Kasumi-1 (cell line): ENCODE measurements at places on chromosomes 2 and 18.

- DNase-seq = no peak
Observed at GRCh38 chr2:18527326-18527725, 33.1 kb downstream of the RDH14 start.

GRCh38 chr2:215347878-215348277 is 36.0 kb downstream of the ATIC start:
- DNase-seq = no peak

DNA sequence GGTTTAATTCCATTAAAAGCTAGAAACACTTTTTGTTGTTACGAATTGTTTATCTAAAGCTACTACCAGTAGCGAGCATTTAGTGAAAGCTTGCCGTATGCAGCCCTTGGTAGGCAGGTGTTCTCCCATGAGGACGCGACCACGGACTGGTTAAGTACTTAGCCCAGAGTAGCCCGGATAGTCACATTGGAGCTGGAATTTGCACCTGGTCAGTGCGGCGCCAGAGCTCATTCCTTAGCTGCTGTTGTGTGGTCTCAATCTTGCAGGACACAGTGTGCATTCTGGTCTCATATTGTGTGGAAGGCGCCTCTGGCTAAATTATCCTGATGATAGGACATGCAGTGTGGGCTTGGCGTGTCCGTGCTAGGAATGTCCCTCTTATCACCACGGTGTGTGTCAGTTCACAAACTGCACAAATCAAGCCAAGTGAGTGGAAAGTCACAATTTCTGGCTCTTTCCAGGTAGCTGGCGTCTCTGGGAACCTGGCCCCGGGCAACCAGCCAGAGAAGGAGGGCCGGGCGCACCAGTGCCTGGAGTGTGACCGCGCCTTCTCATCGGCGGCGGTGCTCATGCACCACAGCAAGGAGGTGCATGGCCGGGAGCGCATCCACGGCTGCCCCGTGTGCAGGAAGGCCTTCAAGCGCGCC is 133.3 kb downstream of the ZNF236 start:
- DNase-seq = no peak

- DNase-seq = no peak
Observed at GRCh38 chr2:233791883-233792329, 13.8 kb downstream of the MROH2A start.

GRCh38 chr2:125397535-125398251 is 1258.3 kb upstream of the GYPC start:
- DNase-seq = no peak

- peak; percentile 22 for DNase-seq
Observed at GRCh38 chr2:26245810-26246209, 1.1 kb downstream of the HADHB start.

DNA sequence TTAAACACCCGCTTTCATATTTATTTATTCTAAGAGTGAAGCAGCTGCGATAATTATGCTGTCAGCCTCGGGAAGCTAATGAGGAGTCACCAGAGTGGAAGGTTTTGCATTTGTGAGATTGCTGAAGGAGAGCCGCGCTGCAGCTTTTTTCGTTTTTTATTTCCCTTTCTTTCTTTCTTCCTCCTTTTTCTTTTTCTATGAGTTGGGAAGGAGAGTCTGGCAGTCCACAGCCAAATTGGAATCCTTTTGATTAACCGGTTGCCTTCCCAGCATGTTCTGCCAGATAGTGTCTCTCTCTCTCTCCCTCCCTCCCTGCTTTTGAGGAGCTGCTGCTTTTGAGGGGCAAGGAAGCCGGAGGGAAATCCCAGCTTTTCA is 82.1 kb downstream of the CDK15 start:
- DNase-seq = no peak

- DNase-seq = no peak
Observed at GRCh38 chr2:233354971-233355574, 779 bp downstream of the DGKD start.

DNA sequence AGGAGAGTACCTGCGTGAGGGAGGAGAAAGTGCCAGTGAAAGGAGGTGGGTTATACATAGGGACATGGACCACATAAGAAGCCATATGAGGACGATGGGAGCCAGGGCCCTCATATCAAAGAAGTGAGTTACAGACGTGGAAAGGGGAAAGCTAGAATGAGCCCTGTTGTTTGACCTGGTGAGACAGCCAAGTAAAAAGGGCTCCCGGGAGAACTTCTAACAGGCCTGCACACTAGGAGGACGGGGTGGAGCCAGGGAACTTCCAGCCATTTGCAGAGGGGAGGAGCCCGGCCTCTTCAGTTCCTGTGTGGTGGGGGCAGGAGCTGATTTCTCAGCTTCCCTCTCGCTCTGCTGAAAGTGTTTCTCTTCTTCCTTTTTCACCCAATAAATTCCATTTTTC is 84.1 kb upstream of the SLC66A3 start:
- DNase-seq = no peak

DNA sequence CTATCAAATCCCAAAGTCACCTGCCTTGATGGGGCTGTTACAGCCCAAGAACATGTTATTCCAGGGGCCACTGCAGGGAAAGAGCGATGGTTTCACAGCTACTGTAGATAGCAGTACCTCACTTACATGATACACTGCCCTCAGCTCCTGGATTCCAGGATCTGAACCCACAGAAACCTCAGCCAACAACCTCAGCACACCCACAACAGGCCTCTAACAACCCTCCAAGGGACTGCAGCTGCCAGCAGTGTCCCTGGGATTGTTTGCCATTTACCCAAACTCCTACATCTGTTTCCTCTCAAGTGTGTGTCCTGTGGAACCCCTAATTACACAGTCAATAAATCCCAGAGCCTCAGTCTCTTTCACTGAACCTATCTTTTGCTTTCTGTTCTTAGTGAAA is 28.2 kb downstream of the OSBPL1A start:
- DNase-seq = no peak

GRCh38 chr2:30206461-30207430 is 24.6 kb upstream of the LBH start:
- no peak for DNase-seq

GRCh38 chr2:207330912-207331311 is 165.2 kb upstream of the KLF7 start:
- no peak for DNase-seq

DNA sequence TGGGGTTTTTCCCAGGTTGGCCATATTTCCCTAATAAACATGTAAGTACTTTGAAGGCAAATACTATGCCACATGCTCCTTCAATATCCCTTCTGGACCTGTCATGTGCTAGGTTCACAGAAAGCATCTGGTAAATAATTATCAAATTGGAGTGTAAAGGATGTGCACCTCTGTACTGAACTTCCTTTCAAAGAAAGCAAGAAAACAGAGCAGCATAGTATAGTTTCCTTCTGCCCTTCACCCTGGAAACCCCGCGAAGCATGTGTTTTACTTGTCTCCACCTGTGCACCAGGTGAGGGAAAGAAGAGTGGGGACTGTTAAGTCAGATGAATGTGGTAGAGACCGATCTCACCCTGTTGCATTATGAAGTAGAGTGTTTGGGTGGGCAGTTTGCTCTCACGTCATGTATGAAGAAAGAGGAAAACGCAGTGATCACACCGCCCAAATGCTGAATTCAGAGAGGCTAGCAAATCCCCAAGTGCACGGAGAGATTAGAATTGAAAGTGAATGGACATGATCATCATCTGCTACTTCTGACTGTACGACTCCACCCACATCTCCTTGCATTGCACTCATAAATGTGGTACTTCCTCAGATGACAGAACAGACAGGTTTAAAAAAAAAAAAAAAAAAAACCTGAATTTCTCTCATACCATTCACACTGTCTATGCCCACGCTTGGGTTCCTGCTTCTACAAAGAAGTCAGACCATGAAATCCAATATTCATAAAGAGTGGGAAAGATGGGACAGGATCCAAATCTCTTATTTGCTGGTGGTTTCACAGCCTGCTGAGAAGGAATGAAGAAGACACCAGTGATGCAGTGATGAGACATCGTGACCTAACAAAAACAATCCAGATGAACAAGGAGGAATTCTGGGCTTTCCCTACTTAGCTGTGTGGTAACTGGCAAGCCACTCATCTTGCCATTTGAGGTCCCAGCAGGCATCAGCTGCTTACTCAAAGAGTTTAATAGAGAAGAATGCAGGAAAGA is 448.6 kb downstream of the BCL11A start:
- DNase-seq = peak; percentile 70

DNA sequence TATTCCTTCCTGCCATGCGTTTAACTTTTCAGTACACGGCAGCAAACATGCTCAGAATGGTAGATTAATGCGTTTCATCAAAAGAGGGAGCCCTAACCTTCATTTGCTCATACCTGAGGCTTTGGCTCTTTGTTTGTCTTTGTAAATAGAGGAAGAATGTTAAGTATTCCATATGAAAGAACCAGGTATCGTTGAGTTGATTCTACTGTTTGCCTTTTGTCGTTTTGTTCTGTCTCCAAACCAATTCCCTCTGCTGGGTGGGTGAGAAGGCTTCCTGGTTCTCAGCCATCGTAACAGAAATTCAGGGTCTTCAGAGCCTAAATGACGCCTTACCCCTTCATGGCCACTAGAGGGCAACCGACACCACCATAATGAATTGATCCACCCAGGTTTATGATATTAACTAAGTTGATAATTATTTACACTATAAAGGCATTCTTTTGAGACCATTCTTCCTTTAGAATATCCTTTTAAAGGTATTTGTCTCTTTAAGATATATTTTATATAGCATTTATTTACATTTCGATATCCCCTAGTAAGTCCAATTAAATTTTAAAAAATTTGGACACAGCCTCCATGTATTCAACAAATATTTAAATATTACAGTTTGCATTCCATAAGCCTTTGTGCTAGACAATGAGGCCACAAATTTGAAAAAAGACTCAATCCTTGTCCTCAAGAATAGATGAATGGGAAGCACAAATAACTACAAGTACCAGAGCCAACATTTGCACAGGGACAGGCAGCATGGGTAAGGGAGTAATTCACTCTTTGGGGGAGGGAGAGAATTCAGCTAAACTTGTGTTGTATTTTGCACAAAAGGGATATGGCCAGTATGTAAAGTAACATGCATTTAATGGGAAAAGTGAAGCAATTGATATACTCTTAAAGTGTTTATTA is 48.1 kb downstream of the TIMM21 start:
- DNase-seq = peak; percentile 84

GRCh38 chr2:107108556-107108955 is 222.6 kb upstream of the ST6GAL2 start:
- DNase-seq = no peak

- peak; percentile 48 for DNase-seq
Observed at GRCh38 chr2:55519938-55520885, 694 bp downstream of the CFAP36 start.

DNA sequence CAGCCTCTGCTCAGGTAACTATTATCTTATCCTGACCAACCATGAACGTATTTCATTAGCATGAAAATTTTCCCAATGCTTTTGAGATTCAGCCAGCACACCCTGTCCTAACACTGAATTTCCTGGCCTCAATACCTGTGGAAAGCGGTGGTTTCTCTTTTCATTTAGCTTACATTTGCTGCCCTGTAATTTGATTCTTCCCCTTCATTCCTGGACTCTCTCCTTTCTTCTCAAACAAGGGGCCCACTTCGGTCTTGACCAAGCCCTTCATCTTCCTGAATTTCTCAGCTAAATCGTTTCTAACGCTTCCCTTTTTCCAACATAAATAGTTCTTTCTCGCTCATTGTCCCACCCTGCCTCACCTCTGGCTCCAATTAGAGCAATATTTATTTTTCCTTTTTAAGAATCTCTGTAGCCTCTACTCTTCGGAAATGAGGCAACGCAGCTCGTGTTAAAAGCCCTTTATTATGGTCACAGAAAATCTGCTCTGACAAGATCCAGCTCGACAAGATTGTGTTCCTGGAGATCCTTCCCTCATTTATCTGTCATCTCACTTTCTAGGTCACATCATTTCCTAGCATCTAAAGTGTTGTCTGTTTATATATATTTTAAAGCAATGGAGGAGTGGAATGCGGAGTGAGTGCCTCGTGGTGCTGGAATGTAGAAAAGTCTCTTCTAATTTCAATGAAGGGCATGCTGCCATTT is 49.5 kb upstream of the BCL11A start:
- DNase-seq = no peak
